ENCODE measurements at places on chromosomes 4 and X. TPM values are rescaled to one million over a fixed set of nuclear protein-coding genes. Genes with fewer than 3 reads are reported as not detected.
A peak's percentile ranks its signal among the peaks of the same experiment; 100 is the strongest.

DNA sequence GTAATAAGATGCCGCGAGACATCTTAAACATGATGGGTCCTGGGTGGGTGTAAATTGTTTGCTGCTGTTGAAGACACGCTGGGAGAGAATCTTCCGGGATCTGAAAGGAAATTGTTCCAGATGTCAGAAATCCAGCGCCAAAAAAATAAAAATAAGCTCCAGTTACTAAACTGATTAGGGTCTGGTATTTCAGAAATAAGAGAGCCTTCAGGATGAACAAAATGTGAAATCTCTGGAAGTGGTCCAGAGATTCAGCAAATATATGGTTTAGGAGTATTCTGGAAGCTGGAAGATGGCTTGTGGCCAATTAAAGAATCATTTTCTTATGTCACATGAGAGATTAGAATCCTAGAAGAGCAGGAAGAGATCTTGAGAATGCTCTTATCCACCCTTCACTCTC is 75.8 kb upstream of the NHS start:
- no peak overlapping the region for H3K4me3 ChIP-seq
- H3K27ac ChIP-seq, result no peak overlapping the region
- H3K36me3 ChIP-seq, result no peaks in the 10 kb centered on the region
- no peaks in the 10 kb centered on the region for H3K4me1 ChIP-seq
- H3K27me3 ChIP-seq, result no peaks in the 10 kb centered on the region

DNA sequence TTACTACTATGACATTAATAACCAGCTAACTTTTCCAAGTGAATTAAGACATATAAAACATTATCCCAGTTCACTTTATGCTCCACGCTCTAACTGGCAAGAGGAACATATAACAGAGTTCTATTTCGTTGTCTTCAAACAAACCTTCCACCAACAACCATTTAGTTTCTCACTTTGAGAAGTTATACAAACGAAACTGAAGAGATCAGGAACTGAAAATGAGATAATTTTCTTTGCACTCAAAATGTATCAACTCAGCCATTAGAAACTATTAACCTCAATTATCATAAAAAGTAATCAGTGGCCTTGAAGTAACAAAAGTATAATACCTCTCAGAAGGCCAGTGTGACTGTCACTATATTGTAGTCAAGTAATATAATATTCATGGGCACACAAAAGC is 70.1 kb downstream of the CHM start:
- peaks cover 7% of the 10 kb centered on the region for H3K36me3 ChIP-seq
- H3K27me3 ChIP-seq, result no peaks in the 10 kb centered on the region
- H3K4me1 ChIP-seq, result no peaks in the 10 kb centered on the region
- H3K27ac ChIP-seq, result no peak overlapping the region
- no peak for DNase-seq

DNA sequence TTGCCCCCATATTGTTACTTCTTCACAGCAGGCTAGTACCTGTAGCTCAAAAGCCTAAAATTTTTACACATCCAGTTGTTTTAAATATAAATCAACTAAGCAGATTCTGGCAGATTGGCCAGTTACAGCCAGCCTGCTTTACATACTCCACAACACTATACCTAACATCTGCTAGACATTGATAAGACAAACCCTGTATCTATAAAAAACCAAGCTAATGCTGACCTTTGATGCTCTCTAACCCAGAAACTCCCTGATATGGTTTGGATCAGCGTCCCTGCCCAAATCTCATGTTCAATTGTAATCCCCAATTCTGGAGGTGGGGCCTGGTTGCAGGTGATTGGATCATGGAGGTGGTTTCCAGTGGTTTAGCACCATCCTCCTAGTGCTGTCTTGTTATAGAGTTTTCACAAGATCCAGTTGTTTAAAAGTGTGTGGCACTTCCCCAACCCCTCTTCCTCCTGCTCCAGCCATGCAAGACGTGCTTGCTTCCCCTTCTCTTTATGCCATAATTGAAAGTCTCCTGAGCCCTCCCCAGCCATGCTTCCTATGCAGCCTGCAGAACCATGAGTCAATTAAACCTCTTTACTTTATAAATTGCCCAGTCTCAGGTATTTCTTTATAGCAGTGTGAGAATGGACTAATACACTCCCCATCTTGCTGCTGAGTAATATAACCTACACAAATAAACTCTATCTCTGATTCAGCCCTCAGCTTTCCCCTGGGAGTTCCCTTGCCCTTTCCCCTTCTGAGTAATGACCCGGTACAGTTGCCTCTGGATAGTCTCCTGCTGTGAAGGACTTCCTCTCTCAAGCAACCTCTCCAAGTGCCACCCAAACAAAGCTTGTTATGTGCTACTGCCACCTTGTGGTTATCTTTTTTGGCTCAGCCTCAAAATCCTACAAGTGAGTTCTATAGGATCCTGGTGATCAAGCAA is 39.6 kb downstream of the ZCCHC13 start:
- H3K27me3 ChIP-seq, result no peaks in the 10 kb centered on the region
- no peak overlapping the region for H3K4me3 ChIP-seq
- no peak overlapping the region for H3K27ac ChIP-seq
- DNase-seq, result peak; percentile 12
- H3K36me3 ChIP-seq, result no peaks in the 10 kb centered on the region

DNA sequence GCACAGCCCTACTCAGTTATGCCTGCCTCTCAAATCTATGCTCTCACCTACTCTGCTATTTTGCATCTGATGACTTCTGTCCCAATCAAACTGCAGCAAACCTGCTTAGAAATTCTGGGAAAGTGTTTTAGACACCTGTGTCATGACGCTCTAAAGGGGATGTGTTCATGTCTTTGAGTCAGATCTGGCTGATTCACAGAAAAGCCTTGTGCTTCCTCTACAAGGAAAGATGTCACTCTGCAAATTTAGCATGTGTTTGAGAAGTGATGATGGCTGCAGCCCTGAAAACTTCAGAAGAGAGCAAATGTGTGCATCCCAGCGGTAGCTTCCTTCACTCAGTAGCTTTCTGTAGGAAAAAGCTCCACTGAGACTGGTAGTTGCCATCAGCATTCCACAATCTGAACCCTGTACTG is 235.4 kb downstream of the MGST2 start:
- DNase-seq, result no peak
- no peaks in the 10 kb centered on the region for H3K4me1 ChIP-seq
- H3K36me3 ChIP-seq, result no peaks in the 10 kb centered on the region

The LRP2BP gene
- 0.42 TPM for total RNA-seq

Data from CD8-positive, alpha-beta memory T cell (primary cell).